WTC11 (cell line): ENCODE measurements at places on chromosomes 12 and 14.
A peak's percentile ranks its signal among the peaks of the same experiment; 100 is the strongest.

- peak; percentile 91 for DNase-seq
Measured at GRCh38 chr14:66070542-66071319, 415.4 kb upstream of the CCDC196 start.

- DNase-seq = no peak
Measured at GRCh38 chr12:94872007-94872653, 131.4 kb downstream of the NDUFA12 start.

GRCh38 chr12:125519026-125519651 is 453.9 kb downstream of the AACS start:
- DNase-seq = no peak

GRCh38 chr14:55094292-55095157 is 34.5 kb upstream of the LGALS3 start:
- DNase-seq = no peak
